ENCODE measurements at places on chromosomes 13 and 19. TPM values are rescaled to one million over a fixed set of nuclear protein-coding genes. Genes with fewer than 3 reads are reported as not detected.

- no peak for DNase-seq
These were observed at the start of gene ARHGEF18 for GRCh38 chr19:7348587-7349230. ARHGEF18 (plus strand) TSS chr19:7348937; CDS start chr19:7362891, 13,954 bp downstream.

- no peak for DNase-seq
These were observed 399.1 kb upstream of the GPC6 start for GRCh38 chr13:92827503-92827902.

DNA sequence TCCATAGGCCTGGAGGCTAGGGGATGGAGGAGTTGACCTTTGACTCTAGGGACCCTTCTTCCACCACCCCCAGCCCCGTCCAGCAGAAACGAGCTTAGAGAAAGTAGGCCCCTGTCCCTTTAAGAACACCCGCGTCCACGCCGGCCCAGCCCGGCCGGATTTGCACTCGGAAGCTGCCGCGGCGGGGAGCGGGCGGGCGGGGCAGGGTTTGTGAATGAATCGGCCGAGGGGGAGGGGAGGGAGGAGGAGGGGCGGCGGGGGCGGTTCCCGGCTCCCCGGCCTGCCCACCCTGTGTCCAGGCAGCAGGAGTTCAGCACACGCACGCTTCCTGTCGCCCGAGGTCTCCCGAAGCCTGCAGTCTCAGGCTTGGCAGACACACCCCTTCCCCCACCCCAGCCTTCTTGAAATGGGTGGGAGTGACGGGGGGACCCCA, 1.5 kb downstream of the UNC13A start:
- no peak for DNase-seq

DNA sequence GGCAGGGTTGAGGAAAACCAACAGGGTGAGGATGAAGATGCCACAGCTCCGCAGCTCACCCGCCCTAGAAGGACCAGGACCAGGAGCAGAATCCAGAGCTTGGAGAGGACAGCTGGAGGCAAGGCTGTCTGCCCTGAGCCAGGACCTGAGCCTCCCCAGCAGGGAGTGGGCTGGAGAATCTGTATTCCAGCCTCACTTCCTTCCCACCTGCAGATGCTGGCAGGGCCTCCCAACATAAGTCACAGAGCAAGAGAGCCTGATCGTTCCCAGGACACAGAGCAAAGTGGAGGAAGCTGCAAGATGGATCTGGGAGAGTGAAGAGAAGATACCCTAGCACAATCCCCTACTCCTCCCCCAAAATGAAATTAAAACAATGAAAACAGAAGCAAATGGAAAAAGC, 61.7 kb upstream of the WASF3 start:
- DNase-seq, result no peak

DNA sequence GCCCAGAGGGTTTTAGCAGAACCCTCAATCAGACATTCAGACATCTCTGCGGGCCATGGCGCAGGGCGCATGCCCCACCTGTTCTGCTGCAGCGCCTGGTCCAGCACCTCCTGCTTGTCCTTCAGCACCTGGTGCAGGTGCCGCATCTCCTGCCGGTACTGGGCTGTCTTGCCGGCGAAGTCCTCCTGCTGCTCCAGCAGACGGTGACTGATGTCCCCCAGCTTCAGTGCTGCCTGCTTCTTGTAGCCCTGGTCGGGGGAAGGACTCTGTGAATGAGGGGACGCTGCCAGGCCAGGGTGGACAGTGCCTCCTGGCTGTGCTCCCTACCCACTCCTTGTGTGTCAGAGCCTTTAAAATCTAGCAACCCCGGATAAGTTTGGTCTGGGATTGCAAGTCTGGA, 12.2 kb upstream of the SLC7A9 start:
- no peak for DNase-seq

GRCh38 chr13:21709697-21710096, 38.8 kb downstream of the FGF9 start:
- no peak for DNase-seq

- DNase-seq, result no peak
These were observed 10.7 kb downstream of the APLP1 start for GRCh38 chr19:35879068-35879467.

- no peak for DNase-seq
These were observed 12.3 kb upstream of the GGACT start for GRCh38 chr13:100600915-100601314.

DNA sequence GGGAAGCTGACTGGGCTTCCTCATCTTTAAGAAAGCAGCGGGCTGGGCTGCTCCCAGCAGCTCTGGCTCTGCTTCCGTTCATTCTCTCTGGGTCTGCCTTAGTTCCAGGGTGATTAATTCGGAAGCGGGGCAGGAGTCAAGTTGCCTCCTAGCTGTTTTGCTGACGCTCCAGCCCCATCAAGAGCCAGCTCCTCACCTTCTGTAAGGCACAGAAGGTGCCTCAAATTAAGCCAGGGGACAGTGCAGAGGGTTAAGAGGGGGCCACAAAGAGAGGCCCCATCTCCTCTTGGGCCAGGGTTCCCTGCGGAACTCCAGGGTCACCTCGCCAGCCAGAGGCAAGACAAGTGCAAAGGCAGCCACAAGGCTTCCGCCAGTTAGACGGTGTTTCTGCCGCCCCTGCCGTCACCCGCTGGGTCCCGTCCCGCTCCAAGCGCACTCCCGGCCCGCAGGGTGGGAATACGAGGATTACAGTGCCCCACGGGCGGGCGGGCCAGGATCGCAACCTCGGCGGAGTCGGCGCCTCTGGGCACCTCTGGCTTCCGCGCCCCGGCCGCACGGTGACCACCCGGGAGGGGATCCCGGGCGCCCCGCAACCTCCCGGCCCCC, 508 bp downstream of the SLC15A1 start:
- DNase-seq, result no peak

GRCh38 chr13:75318138-75318833, 163.7 kb downstream of the TBC1D4 start:
- DNase-seq, result no peak

DNA sequence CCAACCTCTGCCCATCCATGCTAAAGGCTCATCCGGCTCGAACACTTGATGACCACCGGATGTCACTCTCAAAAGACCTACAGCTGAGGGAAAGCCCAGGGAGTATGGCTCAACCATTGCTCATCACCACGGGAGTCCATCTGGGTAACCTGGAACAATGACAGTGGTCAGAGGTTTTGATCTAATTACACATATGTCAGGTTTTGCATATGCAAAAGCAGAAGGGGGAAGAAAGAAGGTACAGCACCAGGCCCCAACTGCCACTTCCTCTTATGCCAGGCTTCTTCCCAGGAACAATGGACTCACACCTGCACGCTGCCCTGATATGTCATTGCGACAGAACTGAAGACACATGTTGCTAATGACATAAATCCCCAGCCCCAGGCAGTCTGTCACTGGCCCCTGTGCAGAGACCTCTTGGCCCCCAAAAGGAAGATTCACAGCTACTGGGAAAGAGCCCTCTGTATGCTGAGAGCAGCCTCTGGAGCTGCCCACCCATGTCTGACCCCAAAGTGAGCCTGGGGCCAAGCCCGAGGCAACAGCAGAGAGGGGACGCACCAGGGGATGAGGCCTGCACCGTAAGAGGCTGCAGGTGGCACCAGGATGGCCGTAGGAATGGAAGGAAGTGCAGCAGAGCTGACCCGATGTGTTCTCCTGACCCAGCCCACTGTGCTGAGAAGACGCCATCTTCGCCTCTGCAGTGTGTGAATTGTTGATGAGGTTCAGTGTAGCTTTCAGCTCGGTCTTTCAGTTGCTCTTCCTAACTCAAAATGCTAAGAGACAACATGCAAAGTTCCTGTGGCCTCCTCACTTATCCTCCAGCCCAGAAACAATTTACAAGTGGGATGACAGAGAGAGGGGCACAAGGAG, 26.3 kb downstream of the EPS15L1 start:
- DNase-seq, result no peak

- DNase-seq, result no peak
These were observed 10.8 kb upstream of the RANBP3 start for GRCh38 chr19:5988517-5989387.

- no peak for DNase-seq
These were observed 15.5 kb downstream of the FRY start for GRCh38 chr13:32047088-32047487.

DNA sequence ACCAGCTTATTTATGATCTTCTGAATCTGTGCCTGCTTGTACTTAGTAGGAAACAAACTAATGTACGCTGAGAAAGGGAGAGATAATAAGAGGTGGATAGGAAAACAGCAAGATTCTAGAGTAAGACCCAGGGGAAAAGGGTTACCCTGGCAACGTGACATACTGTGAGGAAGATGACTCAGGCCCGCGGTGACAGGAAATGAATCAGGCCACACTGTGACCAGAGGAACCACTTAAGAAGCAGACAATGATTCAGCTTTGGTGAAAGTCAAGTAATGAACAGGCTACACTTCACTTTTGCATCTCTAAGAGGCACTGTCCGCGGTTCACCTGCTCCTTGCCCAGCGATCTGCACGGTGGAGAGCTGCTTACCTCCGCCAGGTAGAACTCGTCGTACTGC, 158.2 kb downstream of the NALCN start:
- peak; percentile 41 for DNase-seq

DNA sequence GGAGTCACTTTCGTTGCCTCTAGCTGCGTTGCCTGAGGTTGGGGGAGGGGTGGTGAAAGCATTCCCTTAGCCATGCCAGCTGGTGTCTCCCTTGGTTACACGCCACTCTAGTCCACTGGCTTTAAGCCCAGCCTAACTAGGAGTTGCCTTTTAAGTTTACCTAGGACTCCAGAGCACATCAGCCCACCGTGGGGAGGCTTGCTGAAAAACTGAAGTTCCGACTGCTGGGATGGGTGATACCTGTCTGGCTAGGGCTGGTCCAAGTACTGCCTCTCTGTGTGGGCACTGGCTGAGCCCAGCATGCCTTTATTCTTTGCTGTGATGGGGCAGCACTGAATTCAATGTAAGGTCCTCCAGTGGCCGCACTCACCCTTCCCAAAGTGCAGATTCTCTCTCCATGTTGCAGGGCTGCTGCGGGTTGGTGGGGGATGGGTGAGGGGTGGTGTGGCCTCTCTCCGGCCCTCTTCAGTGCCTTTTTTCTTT, 11.8 kb upstream of the CEACAM1 start:
- no peak for DNase-seq

DNA sequence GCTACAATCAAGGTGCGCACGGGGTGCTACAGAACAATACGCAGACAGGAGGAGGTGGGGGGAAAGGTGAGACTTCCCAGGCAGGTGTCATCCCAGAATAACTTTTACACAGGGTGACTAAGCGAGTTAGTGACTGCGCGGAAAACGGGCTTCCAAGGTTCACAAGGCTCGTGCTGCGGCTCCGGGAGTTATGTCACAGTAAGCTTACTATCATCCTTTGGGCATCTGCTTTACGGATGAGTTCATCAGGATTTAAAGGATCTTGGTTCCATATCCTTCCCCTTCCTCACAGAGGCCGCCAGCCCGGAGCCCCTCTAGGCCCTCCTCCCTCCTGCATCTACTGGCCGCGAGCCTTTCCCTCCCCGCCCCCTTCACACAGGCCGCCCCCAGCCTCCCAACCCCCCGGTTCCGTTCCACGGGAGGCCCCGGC, 474 bp upstream of the IFT88 start:
- peak; percentile 43 for DNase-seq

DNA sequence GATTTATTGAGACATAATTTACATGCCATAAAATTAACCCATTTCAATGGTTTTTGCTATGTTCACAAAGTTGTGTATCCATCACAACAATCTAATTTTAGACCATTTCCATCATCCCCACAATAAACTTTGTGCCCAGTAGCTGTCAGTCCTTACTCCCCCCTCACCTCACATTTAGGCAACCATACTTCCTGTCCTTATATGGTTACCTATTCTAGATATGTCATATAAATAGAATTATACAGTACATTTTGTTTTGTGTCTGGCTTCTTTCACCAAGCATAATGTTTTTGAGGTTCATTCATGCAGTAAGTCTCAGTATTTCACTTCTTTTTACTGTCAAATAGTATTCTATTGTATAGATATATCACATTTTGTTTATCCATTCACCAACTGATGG, 23.2 kb upstream of the RPL21 start:
- DNase-seq, result no peak

- no peak for DNase-seq
These were observed 68.8 kb downstream of the DOCK9 start for GRCh38 chr13:98909016-98909415.

DNA sequence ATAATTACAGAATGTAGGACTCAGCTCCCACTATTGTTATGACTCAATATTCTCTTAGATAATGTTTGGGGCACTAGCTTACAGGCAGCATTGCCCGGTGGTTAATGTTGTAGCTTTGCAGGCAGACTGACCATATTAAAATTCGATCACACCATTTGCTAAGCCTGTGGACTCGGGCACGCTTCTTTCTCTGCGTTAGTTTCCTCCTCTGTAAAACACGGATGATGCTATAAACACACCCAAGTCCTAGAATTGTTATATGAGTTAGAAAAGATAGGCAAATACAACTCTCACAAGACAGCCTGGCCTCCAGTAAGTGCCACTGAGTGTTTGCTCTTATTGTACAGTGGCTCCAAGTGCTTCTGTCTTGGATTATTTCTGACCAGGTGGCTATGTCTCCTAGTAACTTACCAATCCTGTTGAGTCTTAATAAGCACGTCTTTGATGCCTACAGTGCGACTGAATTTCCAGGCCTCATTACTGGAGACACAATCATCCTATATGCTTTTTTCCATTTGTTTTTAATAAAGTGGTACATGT, 50.0 kb upstream of the ALOX5AP start:
- DNase-seq, result no peak

GRCh38 chr13:52849291-52850071, 1.0 kb upstream of the PCDH8 start:
- no peak for DNase-seq

DNA sequence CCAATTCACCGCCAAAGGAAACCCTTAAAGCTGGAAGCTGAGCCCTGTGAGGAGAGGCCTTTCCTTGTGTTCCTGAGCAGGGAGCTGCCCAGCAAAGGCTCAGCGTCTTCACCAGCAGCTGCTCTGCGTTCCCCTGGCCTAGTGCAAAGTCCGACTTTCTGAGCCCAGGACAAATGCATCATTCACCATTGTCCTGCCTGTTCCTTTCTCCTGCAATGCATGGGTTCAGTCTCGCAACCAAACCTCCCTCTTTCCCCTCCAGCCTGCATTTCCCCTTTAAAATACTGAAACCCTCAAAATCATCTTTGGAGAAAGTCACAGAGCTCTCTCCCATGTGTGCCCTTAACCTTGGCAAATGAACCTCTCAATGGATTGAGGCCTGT, 12.9 kb upstream of the TMEM255B start:
- no peak for DNase-seq

DNA sequence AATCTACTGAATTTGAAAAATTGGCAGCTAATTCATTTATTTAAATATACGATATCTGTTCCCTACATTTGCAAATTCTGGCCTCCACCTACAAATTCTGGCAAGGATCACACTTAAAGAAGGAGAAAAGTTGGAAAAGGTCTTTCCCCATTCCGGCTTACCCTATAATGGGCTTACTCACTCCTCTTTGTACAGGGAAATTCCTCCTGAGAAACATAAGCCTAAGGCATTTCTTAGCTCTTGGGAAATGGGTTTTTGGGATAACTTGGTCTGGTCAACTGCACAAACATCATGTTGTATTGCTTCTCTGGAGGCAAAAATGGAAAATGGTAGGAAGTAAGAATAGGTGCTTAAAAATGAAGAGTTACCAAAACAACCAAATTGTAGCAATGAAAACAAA, 25.5 kb downstream of the KCTD12 start:
- no peak for DNase-seq

The PSPC1 gene
- total RNA-seq, result 57.2 TPM

The AMER2 gene
- total RNA-seq, result 0.04 TPM

The MAP3K10 gene
- 13.8 TPM for total RNA-seq

The SIRT2 gene
- total RNA-seq, result 38.9 TPM

The CD209 gene
- total RNA-seq, result 0.07 TPM

The CEACAM5 gene
- not detected for total RNA-seq

The CCDC70 gene
- total RNA-seq, result not detected

The OR7D2 gene
- 0.41 TPM for total RNA-seq

The STAP2 gene
- total RNA-seq, result 84.8 TPM

The PINLYP gene
- total RNA-seq, result 5.8 TPM

Measured in kidney epithelial cell (primary cell).